Myocyte (in vitro differentiated cells): ENCODE measurements at places on chromosomes 5 and 9.
A peak's percentile ranks its signal among the peaks of the same experiment; 100 is the strongest.

GRCh38 chr5:3818624-3819023 lies 223.0 kb downstream of the IRX1 start:
- no peak for DNase-seq

GRCh38 chr5:1156754-1157460 lies 44.5 kb upstream of the SLC6A19 start:
- no peak for DNase-seq

DNA sequence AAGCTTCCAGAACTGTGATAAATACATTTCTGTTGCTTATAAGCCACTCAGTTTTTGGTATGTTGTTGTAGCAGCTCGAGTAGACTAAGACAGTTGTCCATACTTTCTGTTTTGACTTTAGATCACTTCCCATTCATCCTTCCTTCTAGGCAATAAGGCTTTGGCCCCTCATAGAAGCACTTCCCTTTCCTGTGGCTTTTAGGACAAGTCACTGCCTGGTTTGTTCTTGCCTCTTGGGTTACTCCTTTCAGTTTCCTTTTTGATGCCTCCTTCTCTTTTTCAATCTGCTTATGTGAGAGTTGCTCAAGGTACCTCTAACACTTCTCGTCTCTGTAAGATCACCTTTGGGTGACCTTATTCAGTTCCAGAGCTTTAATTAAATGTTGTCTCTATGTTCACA lies 72.4 kb upstream of the NTRK2 start:
- DNase-seq = no peak

DNA sequence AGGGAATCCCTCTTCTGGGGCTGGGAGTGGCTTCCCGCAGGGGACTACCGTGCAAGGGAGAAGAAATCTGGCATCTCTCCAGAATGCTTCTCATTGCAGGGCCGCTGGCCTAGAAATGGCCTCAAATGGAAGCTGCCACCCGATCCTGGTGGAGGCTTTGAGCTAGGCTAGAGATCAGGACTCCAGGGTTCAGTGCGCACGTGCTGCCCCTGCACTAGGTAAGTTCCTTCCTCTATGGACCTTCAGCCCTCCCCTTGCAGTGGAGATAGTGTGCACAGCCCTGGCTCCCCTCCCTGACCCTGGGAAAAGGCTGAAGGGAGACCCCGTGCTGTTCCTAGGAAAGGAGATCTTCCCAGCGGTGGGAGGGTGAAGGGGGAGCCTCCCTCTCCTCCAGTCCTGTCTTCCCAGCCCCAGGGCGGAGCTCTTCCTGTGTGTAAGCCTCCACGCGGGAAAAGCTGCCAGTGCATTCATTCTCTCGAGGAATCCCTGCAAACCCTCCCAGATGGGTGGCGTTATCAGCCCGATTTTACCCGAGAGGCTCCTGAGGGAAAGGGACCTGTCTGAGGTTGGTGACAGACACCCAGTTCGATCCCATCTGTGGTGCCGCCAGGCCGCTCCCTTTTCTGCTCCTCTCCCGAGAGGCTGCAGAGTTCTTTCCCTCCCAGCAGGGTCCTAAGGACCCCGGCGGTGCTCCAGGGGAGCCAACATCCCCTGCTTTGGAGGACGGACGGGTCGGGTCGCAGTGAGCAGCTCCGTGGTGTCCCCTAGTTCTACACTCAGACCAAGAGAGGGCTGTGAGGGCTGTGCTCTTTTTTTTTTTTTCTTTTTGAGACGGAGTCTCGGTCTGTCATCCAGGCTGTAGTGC lies 1.4 kb upstream of the CERCAM start:
- DNase-seq = peak; percentile 37

DNA sequence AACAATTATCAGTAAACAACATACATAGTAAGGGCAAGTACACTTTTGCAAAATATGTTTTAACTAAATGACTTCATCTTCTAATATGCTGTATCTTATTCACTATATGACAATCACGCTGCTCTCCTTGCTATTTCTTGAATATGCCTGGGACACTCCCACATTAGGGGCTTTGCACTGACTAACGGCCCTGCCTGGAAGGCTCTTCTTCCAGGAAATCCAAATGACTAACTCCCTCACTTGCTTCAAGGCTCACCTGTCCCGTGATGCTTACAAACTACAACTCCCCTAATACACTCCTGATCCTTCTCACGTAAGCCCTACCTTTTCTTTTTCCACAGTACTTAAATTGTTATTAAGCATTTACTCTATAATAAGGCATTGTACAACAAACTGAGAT lies 10.6 kb downstream of the ERP44 start:
- DNase-seq = no peak

- peak; percentile 99 for DNase-seq
Measured at GRCh38 chr9:34993502-34994259, 4.1 kb downstream of the DNAJB5 start.

GRCh38 chr9:124088476-124088837 lies 76.9 kb downstream of the LHX2 start:
- DNase-seq = no peak

DNA sequence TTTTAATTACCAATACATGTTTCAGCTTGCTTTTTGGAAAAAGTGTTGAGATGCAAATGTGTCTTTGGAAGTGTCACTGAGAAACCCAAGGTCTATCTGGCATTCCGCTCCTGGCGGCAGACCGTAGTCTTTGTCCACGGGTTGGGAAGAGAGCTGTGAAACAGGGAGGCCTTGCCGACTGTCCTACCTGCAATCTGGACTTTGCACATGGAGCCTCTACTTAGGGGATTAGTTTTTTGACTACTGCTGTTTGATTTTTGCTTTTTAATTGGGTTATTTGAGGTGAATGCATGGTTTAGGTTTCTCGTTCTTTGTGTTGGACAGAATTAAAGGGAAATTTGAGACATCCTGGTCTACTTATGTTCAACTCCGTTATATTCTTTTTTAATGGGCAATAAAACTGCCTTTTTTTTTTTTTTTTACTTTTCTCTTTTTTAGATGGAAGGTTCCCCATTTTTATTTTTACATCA lies 25.7 kb downstream of the TRIO start:
- no peak for DNase-seq

- DNase-seq = peak; percentile 73
Measured at GRCh38 chr5:98428806-98429205, 344.7 kb upstream of the RGMB start.

- DNase-seq = peak; percentile 65
Measured at GRCh38 chr9:106956971-106957370, 94.0 kb downstream of the ZNF462 start.

- DNase-seq = peak; percentile 55
Measured at GRCh38 chr5:74294231-74294705, 346.3 kb downstream of the ENC1 start.

DNA sequence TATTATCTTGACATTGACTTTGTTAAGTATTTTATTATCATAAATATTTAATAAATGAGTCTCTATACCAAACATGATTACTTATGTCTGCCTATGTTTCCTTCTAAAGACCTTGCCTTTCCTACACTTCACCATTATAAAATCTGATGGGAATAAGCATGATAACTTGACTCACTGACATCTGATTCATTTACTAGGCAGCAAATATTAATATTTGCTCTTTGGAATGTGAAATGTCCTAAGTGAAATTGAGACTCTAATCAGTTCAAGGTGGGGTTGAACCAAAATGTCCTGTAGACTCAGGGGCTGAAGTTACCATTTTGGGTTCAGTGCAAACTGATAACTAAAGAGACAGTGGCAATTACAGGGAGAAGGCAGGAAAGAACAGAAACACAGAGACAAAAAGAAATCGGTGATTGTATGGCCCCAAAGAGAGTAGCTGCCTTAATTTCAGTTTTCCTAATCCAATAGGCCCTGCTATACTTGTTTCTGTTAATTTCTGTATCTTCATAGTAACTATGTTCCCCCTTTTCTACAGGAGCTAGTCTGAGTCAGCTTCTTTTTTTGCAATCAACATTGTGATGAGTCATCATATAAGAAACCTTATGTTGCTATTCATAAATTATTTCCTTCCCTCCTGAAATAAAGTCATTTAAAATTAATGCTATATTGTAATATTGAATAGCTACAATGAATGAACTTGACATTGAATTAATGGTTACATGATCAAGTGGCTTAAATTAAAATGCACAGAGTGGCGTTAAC lies 296.8 kb downstream of the PDE4D start:
- no peak for DNase-seq

DNA sequence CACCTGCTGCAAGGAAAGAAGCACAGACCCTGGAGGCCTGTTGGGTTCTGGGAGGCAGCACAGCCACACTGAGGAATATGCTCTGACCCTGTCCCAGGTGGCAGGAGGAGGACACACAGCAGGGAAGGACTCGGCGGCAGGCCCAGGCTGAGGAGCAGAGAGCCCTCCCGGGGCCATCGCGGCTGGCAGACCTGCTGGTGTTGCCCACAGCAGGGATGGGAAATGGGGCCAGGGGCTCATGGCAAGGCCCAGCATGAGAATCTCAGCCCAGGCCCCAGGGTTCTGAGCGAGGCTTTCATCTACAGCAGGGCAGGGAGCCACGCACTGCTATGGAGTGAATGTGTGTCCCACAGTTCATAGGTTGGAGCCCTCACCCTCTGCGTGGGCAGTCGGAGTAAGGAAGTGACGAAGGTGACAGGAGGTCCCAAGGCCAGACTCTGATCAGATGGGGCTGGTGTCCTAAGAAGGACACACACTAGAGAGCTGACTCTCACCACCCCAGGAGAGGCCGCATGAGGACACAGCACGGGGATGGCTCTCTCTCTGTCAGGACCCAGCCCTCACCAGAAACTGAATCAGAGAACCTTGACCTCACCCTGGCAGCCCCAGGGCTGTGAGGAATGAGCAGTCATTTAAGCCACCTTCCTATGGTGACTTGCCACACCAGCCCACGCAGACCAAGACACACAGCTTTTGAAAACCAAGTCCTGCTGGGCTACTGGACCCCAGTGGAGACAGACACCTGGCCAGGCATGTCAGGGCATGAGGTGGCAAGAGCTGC lies 10.3 kb upstream of the GPSM1 start:
- DNase-seq = no peak

DNA sequence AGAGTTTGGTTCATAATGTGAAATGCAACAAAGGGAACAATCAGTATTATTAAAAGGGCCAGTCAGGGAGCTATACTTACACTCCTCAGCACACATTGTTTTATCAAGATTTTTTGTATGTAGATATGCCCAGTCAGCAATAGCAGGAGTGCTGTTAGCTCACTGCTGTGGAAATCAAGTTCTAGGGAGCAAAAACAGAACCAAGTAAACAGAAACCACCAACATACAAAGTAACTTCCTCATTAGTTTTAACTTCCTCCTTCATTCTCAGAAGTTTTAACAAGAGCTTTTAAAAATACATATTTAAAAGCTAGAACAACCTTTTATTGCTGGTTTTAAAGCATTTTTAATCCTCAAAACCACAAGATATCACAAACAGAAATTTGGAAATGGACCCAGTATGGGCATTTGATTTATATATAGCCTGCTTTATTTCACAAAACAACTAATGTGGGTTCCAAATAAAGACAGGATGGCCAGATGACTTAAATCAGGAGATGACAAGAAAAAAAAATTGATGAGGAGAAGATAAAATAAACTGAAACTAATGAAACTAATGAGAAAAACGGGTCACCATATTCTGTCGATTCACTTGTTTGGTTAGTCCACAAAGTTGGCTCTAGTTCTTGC lies 178.5 kb downstream of the ADAMTS12 start:
- DNase-seq = no peak

DNA sequence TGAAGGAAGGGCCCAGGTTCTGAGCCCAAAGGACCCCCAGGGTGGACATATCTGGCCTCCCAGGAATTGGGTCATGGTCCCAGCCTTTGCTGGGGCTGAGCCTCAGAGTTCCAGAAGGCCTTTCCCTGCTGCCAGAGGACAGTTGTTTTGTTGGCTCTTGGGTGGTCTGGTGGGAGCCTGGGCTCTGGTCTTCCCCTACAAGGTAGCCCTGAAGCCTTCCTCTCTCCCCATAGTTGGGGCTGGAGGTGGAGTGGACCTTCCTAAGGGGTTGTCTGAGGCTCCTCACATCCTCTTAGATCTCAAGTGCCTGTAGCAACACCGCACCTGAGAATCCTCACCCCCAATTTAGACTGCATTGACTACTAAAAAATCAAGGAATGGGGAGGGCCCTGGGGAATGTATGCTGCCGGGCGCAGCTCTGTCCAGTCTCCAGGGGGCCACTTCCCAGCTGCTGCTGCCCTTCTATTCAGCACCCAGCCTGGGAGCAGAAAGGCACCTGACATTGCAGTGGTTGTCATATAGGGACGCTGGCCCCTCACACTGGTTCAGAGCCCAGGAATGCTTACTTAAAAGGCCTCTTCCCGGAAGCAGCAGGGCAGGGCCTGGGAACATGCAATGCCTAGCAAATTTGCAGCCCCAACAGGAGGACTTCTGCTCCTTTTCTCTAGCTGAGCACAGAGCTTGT lies 66.4 kb downstream of the IL31RA start:
- no peak for DNase-seq

DNA sequence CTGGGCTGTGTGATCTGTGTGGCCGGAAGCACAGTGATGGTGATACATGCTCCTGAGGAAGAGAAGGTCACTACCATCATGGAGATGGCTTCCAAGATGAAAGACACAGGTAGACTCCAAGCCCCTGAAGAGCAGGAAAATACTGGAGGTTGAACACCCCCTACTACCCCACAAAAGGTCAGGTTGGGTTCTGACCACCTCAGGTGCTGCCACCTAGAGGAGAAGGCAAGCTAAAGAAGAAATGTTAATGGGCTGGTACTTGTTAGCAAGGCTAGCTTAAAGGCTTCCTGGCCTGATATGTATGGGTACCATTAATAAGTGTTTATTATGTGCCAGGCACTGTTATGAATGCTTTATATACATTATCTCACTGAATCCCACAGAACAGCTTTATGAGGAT lies 11.7 kb downstream of the NIPAL4 start:
- DNase-seq = peak; percentile 42

GRCh38 chr5:160743027-160743426 lies 109.0 kb downstream of the ATP10B start:
- DNase-seq = no peak

DNA sequence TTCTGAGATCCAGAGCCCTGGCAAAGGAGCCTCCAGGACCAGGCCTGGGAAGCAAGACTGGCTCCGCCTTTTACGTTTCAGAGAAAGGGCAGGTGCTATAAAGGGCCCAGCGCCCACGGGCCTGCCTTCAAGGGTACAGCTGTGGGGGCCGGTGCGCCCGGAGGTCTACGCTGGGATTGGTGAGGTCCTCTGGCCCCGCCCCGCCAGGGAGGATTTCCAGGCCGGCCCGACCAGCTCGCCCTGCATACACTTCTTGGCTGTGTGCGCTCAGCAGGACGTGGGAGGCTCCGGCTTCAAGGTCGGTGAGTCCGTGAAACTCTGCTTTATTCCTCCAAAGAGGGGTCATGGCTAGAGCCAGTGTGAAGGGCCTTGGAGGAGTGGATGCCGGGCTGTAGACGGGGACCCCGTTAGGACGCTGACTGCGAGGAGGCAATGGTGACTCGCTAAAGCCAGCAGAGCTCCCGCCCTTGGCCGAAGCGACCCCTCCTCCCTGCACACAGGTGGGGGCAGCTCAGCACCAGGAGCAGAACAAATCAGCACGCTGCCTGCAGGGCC lies at the start of gene CKMT2:
TSS of gene CKMT2 (plus strand) at position 243 of the 555 bp plus-strand sequence. CDS start 17,811 bp downstream, outside the sequence.
- no peak for DNase-seq

- peak; percentile 80 for DNase-seq
Measured at GRCh38 chr5:134561871-134562296, 36.4 kb downstream of the JADE2 start.

GRCh38 chr9:115034801-115035200 lies 83.2 kb downstream of the TNC start:
- peak; percentile 73 for DNase-seq

- DNase-seq = no peak
Measured at GRCh38 chr5:56429110-56429561, 196.0 kb upstream of the ANKRD55 start.
